ENCODE measurements at places on chromosomes 4 and X.

- DNase-seq: no peak
These were observed 136.2 kb upstream of the MED14 start for GRCh38 chrX:40871385-40872082.

GRCh38 chr4:158255727-158256324, 45.5 kb downstream of the TMEM144 start:
- no peak for DNase-seq

GRCh38 chr4:174292473-174292872, 8.8 kb downstream of the CEP44 start:
- DNase-seq: no peak

- no peak for DNase-seq
These were observed 34.4 kb downstream of the NEXMIF start for GRCh38 chrX:74890676-74891430.

GRCh38 chrX:2811271-2811670, 17.5 kb upstream of the GYG2 start:
- no peak for DNase-seq

- no peak for DNase-seq
These were observed 13.1 kb downstream of the DDIT4L start for GRCh38 chr4:100177126-100177525.

DNA sequence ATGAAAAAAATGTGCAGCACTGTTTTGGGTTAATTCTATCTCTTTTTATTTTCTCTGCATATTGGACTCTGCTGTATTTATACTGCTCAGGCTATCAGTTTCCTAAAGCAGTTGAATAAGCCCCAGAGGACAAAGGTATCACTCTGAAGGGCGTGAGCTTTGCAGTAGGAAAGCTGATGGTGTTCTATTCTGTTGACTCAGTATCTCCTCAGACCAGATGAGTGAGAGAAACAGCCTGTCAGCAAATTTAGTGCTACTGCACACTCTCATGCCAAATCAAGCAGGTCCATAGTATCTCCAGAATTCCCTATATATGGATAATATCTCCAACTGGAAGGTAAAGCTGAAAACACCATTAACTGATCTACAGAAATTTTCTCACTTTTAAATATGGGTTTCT, 132.3 kb upstream of the UGT8 start:
- no peak for DNase-seq
